ENCODE measurements at places on chromosomes 6 and 20. TPM values are rescaled to one million over a fixed set of nuclear protein-coding genes. Genes with fewer than 3 reads are reported as not detected.

DNA sequence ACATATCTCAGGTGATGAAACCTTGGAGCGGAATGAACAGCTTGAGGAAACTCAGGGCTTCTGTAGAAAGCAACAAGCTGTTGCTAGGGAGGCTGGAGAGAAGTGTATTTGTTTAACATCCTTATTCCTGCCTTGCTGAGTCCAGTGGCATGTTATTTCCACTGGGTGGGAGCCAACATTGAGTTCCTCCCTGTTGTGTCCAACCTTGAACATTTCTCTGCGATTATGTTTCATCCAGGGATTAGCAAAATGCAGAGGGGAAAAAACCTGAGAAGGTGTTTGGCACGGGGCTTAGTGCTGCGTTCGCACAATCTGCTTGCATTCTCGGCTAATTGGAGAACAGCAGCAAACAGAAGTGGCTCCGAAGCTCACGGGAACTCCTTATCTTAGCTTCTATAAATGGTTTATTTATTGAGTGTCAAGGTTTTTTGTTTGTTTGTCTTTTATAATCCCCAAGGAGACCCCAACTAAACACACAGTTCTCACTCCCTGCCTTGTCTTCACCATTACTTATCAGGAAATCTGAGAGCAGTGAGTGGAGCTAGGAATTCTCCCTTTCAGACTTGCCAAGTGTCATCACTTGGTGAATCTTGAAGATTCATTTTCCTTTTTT, 412.8 kb downstream of the CDC5L start:
- H3K4me3 ChIP-seq: no peak overlapping the region
- DNase-seq: peak; percentile 86
- H3K36me3 ChIP-seq: no peaks in the 10 kb centered on the region
- peaks cover 3% of the 10 kb centered on the region for H3K4me1 ChIP-seq
- H3K27ac ChIP-seq: no peak overlapping the region

The LRRC1 gene
- total RNA-seq: 40.3 TPM

- DNase-seq: no peak
- no peaks in the 10 kb centered on the region for H3K27me3 ChIP-seq
- H3K4me1 ChIP-seq: peaks cover 24% of the 10 kb centered on the region
- H3K36me3 ChIP-seq: no peaks in the 10 kb centered on the region
- no peak overlapping the region for H3K27ac ChIP-seq
These were observed 45.3 kb upstream of the RIN2 start for GRCh38 chr20:19712721-19713260.

- H3K27me3 ChIP-seq: no peaks in the 10 kb centered on the region
- H3K27ac ChIP-seq: no peak overlapping the region
- H3K4me3 ChIP-seq: no peak overlapping the region
- no peak for DNase-seq
- no peaks in the 10 kb centered on the region for H3K4me1 ChIP-seq
These were observed 372.7 kb upstream of the RGS17 start for GRCh38 chr6:153503810-153504209.

GRCh38 chr20:8798505-8798904, 270.4 kb upstream of the PLCB4 start:
- H3K4me1 ChIP-seq: peaks cover 6% of the 10 kb centered on the region
- H3K27me3 ChIP-seq: no peaks in the 10 kb centered on the region
- no peaks in the 10 kb centered on the region for H3K36me3 ChIP-seq
- DNase-seq: peak; percentile 22

DNA sequence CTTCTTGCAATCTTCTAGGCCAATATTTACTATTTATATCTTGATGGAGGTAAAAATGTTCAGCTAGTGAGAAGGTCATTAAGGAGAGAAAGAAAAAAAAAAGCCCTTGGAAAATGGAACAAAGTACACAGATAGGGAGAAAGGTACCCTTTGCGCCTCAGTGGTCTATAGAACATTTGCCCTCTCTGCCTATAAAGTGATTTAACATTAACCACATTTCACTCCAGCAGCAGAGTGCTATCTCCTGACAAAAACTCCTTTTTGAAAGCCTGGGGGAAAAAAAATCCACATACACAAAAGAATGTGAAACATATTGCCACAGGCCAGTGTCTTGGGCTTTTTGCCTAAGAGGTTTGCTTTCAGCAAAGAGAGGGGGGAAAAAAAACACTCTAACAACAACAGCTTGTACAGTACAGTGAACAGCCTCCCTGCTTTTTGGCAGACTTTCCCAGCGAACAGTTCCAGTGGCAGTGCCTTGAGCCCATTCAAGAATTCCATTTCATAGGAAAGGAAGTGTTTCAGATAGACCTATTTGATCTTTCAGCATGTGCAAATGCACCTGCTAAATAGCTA, 695 bp downstream of the ARHGAP18 start:
- no peaks in the 10 kb centered on the region for H3K27me3 ChIP-seq
- no peaks in the 10 kb centered on the region for H3K36me3 ChIP-seq
- DNase-seq: peak; percentile 79
- peak overlapping the region; percentile 90 for H3K27ac ChIP-seq
- H3K4me1 ChIP-seq: peaks cover 30% of the 10 kb centered on the region

The BCAS4 gene
- 1.5 TPM for total RNA-seq

The ANGPT4 gene
- 1.8 TPM for total RNA-seq

DNA sequence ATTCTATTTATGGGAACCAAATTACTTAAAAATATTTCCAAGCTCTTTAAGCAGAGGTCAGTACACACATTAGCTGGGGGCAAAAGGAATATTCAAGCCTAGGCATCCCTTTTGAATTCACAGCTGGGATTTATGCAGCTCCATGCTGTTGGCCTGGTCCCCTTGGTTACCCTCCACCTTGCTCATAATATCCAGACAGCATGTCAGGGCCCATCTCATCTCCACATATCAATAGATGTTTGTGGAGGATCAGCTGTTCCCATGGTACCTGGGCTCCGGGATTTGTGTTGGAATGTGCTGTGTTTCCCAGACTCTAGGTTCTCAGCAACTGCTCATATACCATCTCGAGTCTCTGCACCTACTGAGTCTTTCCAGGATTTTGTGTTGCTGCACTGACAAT, 534.8 kb downstream of the BMP2 start:
- peak; percentile 3 for DNase-seq
- no peaks in the 10 kb centered on the region for H3K36me3 ChIP-seq
- no peaks in the 10 kb centered on the region for H3K4me1 ChIP-seq
- H3K27ac ChIP-seq: no peak overlapping the region
- no peaks in the 10 kb centered on the region for H3K27me3 ChIP-seq
- H3K4me3 ChIP-seq: no peak overlapping the region

DNA sequence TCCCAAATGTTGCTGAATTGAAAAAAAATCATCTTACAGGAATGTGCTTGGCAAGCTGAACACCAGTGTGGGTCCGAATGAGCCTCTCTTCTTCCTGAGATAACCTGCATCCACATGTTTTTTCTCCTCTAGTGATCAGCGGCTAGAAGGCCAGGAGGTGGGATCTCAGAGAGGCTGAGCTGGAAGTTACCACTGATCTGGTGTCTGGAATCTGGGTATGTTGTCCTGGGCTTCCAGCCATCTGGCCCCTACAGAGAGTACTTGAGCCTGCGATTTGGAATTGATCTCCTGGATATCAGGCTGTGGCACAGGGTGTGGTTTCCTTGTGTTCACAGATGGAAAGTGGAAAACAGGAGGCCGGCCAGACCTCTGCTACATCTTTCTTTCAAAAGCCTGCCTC, 35.9 kb downstream of the SULF2 start:
- no peak overlapping the region for H3K4me3 ChIP-seq
- H3K4me1 ChIP-seq: no peaks in the 10 kb centered on the region
- peak; percentile 43 for DNase-seq

- peaks cover 25% of the 10 kb centered on the region for H3K4me1 ChIP-seq
- H3K4me3 ChIP-seq: no peak overlapping the region
- no peaks in the 10 kb centered on the region for H3K27me3 ChIP-seq
- no peaks in the 10 kb centered on the region for H3K36me3 ChIP-seq
- DNase-seq: no peak
These were observed 5.7 kb upstream of the TENT5A start for GRCh38 chr6:81758221-81758620.

The VWA7 gene
- 9.8 TPM for total RNA-seq

- peaks cover 2% of the 10 kb centered on the region for H3K4me1 ChIP-seq
- H3K27ac ChIP-seq: no peak overlapping the region
- no peaks in the 10 kb centered on the region for H3K27me3 ChIP-seq
- no peaks in the 10 kb centered on the region for H3K36me3 ChIP-seq
- peak; percentile 68 for DNase-seq
These were observed 2.4 kb downstream of the CSTL1 start for GRCh38 chr20:23441850-23442313.

DNA sequence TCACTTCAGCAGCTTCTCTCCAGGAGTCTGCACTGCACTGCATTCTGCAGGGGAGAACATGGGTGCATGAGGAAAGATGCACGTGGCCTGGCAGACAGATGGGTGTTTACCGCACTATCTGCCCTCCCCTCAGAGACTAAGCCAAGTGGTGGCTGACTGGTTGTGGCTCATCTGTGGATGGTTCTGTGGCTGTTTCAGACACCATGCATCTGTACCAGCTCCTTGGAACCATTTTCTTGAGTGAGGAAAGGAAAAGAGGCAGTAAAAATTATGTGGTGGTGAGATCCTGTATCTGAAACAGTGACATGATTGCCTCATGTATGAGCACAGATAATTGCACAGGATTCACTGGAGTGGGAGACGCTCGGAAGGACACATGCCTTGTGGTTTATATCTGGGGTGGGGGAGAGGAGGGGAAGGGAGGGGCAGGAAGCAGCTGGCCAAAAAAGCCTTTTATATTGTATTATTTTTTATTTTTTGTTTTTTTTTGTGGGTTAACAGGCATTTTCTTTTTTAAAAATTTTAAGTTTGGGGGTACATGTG, 161.7 kb downstream of the ERMARD start:
- no peak overlapping the region for H3K4me3 ChIP-seq
- no peak for DNase-seq
- H3K27ac ChIP-seq: no peak overlapping the region
- no peaks in the 10 kb centered on the region for H3K27me3 ChIP-seq

GRCh38 chr20:24955045-24955444, 6.0 kb downstream of the CST7 start:
- DNase-seq: peak; percentile 20
- peaks cover 11% of the 10 kb centered on the region for H3K4me1 ChIP-seq
- H3K36me3 ChIP-seq: peaks cover 45% of the 10 kb centered on the region

- H3K4me3 ChIP-seq: no peak overlapping the region
- DNase-seq: peak; percentile 66
- H3K4me1 ChIP-seq: no peaks in the 10 kb centered on the region
- no peaks in the 10 kb centered on the region for H3K27me3 ChIP-seq
- no peaks in the 10 kb centered on the region for H3K36me3 ChIP-seq
These were observed 170.6 kb upstream of the AGPAT4 start for GRCh38 chr6:161444464-161444863.

DNA sequence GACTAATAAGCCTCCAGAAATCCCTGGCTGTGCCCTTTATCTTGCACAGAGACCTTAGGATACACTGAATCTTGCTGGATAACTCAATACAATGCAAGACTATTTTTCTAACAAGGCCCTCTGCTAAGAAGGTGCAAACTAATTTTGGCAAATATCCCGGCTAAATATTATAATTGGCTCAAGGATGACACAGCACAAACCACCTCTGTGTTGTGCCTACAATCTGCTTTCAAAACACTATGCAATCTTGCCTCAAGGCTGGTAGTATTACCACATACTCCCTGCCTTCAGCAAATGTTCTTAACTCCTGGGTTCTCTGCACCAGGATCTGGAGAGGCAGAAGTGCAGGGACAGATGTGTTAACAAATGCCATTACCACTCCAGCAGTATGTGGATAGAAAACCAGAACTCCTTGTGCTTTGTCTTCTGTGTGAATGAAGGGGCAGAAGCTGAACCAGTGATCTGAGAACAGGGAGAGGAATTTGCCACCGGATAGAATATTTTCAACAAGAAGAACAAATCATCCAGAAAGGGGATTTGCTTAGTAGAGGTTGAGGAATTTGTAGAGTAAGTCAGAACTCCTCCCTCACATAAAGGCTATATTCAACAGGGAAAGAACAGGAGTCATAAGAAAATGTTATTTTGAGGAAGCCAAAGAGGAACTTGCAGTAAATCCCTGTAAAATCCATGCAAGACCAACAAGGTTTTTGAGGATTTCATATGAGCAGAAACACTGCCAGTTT, 74.1 kb upstream of the SLC4A11 start:
- H3K4me1 ChIP-seq: peaks cover 13% of the 10 kb centered on the region
- H3K4me3 ChIP-seq: no peak overlapping the region
- no peaks in the 10 kb centered on the region for H3K27me3 ChIP-seq
- no peak for DNase-seq
- H3K36me3 ChIP-seq: peaks cover 8% of the 10 kb centered on the region
- H3K27ac ChIP-seq: peak overlapping the region; percentile 21

DNA sequence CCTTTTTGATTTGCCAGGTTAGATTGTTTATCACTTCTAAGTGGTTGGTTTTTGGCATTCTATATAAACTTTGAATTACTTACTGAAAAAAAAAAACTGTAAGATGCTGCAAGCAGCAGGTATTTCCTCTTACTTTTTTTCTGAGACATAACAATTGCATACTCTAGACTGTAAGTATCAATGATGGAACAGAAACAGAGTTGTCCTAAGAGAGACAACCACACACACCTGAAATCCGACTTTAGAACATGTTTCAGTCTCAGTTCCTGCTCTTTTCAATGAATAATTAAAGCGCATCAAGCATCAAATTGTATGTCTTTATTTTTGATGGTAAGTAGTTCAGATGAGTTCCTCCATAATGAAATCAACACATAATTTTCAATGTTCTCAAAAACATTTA, 105.3 kb upstream of the KHDRBS2 start:
- H3K4me1 ChIP-seq: no peaks in the 10 kb centered on the region
- no peaks in the 10 kb centered on the region for H3K36me3 ChIP-seq
- DNase-seq: no peak
- no peak overlapping the region for H3K4me3 ChIP-seq

GRCh38 chr6:56890683-56891429, 64.1 kb upstream of the BEND6 start:
- H3K36me3 ChIP-seq: no peaks in the 10 kb centered on the region
- H3K27ac ChIP-seq: peak overlapping the region; percentile 53
- peak; percentile 22 for DNase-seq
- H3K4me1 ChIP-seq: peaks cover 7% of the 10 kb centered on the region

- peak; percentile 15 for DNase-seq
- peak overlapping the region; percentile 68 for H3K4me3 ChIP-seq
- no peaks in the 10 kb centered on the region for H3K4me1 ChIP-seq
These were observed 4.0 kb downstream of the ID4 start for GRCh38 chr6:19841181-19841580.

GRCh38 chr6:140344142-140344913, 969.9 kb upstream of the CITED2 start:
- H3K4me3 ChIP-seq: no peak overlapping the region
- H3K27me3 ChIP-seq: no peaks in the 10 kb centered on the region
- peaks cover 5% of the 10 kb centered on the region for H3K4me1 ChIP-seq

Measured in stomach (tissue), 19 donors.